Type B pancreatic cell (in vitro differentiated cells): ENCODE measurements at places on chromosomes 1 and 21.

DNA sequence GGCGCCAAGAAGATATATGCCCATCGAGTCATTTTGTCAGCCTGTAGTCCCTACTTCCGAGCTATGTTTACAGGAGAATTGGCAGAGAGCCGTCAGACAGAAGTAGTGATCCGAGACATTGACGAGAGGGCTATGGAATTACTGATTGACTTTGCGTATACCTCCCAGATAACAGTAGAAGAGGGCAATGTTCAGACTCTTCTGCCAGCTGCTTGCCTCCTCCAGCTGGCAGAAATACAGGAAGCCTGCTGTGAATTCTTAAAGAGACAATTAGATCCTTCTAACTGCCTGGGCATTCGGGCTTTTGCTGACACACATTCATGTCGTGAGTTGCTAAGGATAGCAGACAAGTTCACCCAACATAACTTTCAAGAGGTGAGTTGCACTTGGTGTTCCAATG, 19.1 kb downstream of the KLHL20 start:
- no peak for DNase-seq

DNA sequence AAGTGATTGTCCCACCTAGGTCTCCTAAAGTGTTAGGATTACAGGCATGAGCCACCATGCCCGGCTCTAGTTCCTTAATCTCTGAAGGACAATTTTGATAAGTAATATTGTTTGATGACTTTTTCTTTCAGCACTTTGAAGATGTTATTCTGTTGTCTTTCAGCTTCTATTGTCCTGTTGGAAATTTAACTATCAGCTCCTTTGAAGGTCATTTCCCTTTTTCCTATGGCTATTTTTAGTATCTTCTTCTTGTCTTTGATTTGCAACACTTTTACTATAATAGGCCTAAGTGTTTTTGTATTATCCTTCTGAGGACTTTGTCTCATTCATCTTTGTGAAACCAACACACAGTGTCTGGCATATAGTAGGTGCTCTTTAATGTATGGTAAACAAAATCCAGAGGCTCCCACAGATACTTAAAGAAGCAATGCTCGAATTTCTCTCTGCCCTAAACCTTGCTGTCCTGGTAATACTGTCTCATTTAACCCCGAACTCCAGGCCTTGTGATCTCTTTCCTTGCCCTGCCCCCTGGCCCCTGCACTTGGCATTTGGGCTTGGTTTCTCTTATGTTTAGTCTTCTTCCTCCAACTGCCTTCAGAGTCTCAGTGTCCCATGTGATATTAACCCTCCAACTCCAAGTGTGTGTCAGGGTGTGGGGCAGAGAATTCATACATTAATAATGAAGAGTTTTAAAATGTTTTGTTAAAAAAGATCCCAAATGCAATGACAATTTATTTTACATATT, 19.0 kb upstream of the AGO1 start:
- DNase-seq: no peak

- no peak for DNase-seq
Observed at GRCh38 chr21:35201288-35201687, 152.2 kb upstream of the RUNX1 start.

DNA sequence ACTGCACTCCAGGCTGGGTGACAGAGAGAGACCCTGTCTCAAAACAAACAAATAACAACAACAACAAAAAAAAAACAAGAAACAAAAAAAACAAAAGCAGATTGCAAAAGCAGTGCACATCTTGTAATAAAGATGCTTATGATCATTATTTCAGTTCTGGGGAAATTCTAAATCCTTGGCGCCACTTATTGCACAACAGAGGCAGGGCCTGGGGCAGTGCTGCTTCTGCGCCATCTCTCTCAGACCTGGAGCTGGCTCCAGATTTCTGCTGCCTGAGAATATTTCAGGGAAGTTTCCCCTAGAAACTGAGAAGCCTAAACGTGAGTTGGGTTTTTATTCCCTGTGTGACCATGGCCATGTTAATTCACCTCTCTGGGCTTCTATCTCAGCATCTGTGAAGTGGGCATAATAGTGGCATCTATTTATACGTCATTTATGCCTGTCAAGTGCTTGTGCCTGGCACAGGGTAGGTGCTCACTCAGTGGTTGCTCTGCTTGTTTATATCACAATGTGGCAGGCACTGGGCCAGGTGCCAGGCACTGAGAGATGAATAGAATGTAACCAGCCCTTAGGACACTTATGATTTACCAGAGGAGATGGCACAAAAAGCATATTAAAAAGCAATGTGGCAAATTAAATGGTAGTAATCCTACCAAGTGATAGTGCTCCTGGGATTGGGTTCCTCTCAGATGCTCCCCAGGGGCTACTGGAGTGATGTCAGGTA, 67.9 kb downstream of the MDM4 start:
- DNase-seq: no peak

- DNase-seq: no peak
Observed at GRCh38 chr1:103002005-103002404, 106.3 kb downstream of the COL11A1 start.

DNA sequence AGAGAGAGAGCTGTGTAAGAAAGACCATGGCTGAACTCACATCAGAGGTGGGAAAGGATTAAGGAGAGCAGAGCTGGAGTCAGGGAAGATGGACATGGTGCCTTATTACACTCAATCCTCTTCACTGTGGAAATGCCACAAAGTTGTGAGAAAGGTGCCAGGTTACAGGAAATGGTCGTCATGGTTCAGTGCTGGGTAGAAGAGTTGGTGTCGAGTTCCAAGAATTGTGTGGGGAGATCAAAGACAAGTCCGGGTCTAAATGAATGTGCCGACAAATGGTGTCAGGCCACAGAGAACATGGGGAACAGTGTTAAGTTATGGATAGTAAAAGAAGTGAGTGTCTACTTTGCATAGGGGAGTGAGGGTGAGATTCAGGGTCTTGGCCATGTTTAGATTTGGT, 40.9 kb downstream of the LAMC2 start:
- no peak for DNase-seq
